ENCODE measurements at places on chromosomes 16 and 17. TPM values are rescaled to one million over a fixed set of nuclear protein-coding genes. Genes with fewer than 3 reads are reported as not detected.

DNA sequence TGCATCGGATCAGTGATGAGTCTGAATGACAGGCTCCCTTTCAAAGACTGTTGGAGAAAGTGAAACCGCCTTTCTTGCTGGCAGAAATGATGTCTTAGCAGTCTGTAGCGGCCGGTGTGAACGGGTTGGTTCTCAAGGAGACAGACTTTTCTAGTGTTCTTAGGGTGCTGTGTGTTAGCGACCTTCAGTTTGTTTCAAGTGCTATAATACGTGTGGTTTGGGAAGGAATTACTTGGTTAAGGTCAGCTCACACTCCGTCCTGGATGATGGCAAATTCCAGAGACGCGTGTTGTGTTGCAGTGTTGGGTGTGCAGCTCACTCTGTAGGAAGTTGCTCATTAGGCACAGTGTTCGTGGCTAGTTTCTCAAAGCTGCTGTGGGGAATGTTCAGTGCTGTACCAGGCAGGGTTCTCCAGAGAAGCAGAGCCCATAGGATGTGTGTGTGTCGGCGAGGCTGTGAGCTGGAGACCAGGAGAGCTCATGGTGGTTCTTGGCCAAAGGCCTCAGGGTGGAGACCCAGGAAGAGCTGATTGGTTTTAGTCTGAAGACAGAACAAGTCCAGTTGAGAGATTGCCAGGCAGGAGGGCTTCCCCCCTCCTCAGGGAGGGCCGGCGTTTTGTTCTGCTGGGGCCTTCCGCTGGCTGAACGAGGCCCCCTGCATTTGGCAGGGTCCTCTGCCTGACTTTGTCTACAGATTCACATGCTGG, 37.6 kb downstream of the ZNF750 start:
- no peak for DNase-seq

Gene SNTB2
- 14.9 TPM for total RNA-seq

- DNase-seq = peak; percentile 43
Observed at GRCh38 chr17:16939606-16940115, 32.3 kb downstream of the TNFRSF13B start.

GRCh38 chr17:45940293-45940692, 45.9 kb downstream of the MAPT start:
- no peak for DNase-seq

Gene IKZF3
- 126 TPM for total RNA-seq

Gene OR3A3
- not detected for total RNA-seq

GRCh38 chr16:70781800-70782199, 19.2 kb downstream of the VAC14 start:
- no peak for DNase-seq

GRCh38 chr17:43832168-43832975, 574 bp downstream of the MPP3 start:
- DNase-seq = no peak

DNA sequence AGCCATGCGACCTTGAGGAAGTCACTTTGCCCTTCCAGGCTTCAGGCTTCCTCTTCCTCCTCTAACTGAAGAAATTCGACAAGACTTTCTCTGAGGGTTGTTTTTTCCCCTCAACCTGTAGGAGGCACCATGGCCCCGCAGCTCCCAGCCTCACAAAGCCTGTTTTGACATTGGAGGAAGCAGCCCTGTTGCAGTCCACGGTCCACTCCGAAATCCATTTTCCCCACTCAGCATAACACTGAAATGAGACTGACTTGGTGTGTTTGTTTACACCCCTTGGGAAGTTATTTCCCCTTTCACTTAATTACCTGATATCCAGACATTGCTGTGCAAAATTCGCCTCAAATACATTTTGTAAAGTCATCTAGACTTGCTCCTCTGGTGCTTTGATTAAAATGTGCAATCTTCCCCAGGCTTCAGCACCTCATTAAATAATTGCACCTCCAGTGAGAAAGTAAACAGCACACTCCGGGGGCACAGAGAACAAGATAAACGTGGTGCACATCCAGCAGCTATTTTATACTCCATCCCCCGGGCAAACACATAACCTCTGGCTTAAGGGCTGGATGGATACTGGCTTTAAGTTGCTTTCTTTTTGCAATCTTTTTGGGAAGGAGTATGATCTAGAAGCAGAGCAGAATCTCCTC, 41.4 kb upstream of the PIRT start:
- no peak for DNase-seq

- DNase-seq = peak; percentile 88
Observed at GRCh38 chr17:31508288-31509094, 117.0 kb downstream of the RAB11FIP4 start.

Gene CCDC144A
- 0.95 TPM for total RNA-seq

DNA sequence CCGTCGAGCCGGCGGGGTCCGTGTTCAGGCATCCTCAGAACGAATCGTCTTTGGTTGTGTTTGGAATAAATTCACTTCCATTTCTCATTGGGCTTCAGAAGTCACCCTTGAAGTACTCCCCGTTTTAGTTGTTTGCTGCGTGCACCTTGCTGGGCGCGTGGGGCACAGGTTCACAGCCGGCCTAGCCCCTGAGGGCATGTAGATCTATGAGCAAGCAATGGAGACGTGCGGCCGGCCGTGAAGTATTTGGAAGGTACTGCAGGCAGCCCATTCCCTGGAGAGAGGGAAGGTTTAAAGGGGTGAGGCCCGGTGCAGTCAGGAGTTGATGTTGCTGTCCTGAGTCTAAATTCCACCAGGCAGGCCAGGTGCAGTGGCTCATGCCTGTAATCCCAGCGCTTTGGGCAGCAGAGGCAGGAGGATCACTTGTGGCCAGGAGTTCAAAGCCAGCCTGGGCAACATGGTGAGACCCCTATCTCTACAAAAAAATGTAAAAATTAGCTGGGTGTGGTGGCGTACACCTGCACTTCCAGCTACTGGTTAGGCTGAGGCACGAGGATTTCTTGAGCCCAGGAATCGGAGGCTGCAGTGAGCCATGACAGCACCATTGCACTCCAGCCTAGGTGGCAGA, 714 bp downstream of the ACSF3 start:
- no peak for DNase-seq

GRCh38 chr17:17343896-17344506, 40.8 kb downstream of the NT5M start:
- no peak for DNase-seq

DNA sequence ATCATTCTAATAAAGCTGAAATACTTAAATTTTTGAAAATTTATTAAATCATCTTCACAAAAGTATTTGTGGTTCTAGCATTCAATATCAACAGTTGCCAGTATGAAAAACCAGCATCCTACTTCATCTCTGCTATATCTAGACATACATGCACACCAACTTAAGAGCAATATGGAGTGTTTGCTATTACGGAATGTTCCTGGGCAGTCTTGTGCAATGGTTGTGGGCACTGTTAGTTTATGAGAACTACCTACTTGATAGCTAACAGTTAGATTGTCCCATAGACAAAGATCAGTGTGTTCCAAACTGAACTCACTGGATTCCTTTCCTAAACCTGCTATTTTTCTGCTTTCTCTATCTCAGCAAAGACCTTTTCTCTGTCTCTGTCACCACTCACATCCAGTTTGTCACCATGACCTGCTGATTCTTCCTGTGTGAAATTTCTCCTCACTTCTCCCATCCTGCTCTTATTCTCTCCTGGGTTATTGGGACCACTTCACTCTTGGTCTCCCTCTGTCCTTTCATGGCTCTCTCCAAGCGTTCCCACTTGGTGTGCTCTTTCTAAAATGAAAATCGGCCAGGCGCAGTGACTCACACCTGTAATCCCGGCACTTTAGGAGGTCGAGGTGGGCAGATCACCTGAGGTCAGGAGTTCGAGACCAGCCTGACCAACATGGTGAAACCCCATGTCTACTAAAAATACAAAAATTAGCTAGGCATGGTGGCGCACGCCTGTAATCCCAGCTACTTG, 27.7 kb downstream of the CNTROB start:
- DNase-seq = no peak

GRCh38 chr16:56319376-56319775, 106.0 kb downstream of the AMFR start:
- no peak for DNase-seq

GRCh38 chr17:64152428-64153125, 22.6 kb upstream of the ERN1 start:
- no peak for DNase-seq

Gene ITGAX
- 2.7 TPM for total RNA-seq

- DNase-seq = no peak
Observed at GRCh38 chr17:64449545-64449944, 630 bp downstream of the MILR1 start.

Gene TLCD1
- 38.9 TPM for total RNA-seq

DNA sequence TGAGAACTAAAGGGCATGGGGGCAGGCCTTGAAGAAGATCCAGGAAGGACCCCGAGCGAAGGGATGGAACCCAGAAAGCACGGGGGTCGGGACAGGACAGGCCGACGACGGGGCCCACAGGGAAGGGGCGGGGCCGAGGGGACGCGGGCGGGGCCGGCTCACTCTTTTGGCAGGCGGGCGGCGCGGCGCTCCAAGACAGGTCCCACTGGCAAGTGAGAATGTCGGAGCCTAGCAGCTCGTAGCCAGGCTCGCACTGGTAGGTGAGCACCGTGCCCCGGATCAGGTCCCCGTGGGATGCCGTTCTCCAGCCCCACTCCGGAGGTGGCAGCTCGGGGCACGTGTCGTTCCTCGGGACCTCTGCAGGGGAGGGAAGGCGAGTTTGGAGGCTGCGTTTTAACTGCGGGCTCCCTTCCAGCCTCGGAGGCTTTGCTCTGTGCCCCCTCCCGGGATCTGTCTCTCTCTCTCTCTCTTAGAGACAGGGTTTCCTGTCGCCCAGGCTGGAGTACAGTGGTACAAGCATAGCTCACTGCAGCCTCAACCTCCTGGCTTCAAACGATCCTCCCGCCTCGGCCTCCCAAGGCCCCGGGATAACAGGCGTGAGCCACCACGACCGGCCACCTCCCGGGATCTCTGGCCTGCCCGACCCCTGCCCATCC, 13.7 kb upstream of the CDIPT start:
- peak; percentile 18 for DNase-seq

Gene UBB
- total RNA-seq = 1,690 TPM

Gene MT4
- total RNA-seq = not detected

DNA sequence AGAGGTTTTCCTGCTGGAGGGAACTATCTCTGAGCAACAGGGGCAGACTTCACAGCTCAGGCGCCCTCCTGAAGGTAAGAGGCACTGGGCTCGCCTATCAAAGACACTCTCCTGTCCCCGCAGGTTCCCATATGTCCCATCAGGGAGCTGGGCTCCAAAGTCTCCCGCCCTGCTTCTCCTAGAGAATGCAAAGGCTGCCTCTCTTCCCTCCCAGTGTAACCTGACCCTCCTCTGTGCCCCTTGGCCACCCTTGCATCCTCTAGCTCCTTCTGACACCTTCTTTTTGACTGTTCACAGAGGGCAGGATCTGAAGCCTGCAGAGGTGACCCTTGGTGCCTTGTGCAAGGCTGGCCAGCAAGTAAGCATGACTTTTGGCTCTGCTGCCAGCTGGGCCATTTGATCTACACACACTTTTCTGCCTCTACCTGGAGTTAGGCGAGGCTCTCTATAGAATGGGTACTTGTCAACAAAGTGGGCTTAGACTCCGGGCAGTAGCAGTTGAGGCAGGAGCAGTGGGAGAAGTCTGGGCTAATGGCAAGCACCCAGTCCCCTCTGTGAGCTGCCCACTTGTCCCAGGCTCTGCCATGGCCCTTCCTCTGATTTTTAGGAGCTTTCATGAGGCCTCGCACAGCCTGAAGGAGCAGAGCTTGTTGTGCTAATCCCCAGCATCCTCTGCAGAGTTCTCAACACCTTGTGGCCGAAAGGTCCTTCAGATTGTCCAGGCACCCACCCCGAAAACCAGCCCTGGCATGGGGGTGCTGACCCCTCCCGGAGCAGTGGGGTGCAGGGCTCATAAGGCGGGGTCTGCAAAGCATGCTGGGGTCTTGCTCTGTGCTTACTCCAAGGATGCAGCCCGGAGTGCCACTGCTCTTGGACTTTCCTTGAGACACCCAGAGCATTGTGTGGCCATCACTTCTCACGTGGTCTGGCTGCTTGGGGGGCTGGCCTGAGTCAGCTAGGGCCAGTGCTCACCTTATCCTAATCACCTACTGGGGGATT, 122.9 kb downstream of the METRNL start:
- no peak for DNase-seq

Gene FBXO31
- total RNA-seq = 35.6 TPM

GRCh38 chr16:77190478-77191258, at the start of gene MON1B:
MON1B (plus strand) TSS chr16:77191190; CDS start chr16:77191486, 296 bp downstream.
- peak; percentile 91 for DNase-seq

DNA sequence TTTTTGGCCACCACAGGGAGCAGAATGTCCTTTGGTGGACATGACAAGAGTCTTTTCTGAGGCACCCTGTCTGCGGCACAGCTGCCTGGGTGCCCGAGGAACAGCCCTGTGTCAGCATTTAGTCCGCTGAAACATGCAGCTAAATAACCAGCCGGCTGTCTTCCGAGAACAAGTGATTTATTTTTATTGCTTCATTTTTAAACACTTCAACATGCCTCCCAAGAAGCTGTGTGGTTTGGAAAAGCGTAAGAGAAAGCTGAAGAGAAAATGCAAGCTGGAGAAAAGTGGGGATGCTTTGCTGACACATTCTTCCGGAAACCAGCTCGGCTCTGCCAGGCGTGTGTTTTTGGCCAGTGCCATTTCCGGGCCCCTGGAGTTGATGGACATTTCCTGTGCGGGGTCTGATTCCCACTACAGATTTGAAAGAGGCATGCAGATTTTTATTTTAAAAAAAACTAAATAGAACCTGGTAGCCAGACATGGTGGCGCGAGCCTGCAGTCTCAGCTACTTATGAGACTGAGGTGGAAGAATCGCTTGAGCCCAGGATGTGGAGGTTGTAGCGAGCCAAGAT, 94.7 kb downstream of the SEC14L1 start:
- DNase-seq = no peak

DNA sequence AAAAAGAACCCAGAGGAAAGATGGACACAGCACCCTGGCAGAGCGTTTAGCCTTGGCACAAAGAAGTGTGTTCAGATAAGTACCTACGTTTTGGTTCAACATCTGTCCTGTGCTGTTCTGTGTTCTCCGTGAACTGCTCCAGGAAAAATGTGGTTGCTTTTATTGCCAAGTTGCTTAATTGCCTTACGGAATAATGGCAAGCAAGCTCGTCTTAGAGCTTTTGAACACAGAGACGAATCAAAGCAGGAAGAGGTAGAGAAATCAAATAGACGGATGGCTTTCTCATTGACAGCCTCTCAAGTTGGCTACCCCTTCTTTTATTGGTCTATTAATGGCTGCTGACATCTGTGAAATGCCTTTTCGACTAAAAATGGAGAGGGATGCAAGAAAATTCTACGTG, 911.1 kb upstream of the EEF2KMT start:
- no peak for DNase-seq
